ENCODE measurements at places on chromosomes 12 and 14.

DNA sequence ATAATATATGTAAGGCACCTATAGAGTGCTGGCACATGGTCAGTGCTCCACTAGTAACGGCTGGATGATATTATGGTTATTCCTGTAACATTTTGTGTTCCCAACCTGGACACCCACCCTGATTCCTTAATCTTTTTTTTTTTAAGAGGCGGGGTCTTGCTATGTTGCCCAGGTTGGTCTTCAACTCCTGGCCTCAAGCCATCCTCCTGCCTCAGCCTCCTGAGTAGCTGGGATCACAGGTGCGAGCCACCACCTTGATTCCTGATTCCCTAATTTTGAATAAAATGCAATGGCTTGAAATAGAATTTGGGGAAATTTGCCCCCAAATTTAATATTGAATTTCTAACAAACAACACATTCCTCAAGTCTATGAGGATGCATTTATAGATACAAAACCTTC, 7.4 kb downstream of the C14orf93 start:
- DNase-seq: no peak

GRCh38 chr12:102728506-102729242, 188.4 kb downstream of the PAH start:
- DNase-seq: no peak

DNA sequence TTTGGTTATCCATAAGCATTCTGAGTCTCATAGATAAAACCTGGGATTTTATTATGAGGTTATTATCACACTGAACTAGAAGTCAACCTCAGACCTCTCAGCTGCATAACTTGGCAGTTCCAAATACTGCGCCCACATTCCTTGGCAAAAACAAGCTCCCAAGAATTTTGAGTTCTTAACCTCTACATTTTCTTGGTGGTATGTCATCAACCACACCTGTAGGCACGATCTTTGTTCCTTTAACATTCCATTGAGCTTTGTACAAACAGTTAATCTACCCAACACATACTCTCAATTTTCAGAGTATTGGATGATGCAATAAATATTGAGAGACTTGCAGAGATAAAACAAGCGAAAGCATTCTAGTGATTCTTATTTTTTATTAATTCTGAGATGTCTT, 371.8 kb upstream of the PRICKLE1 start:
- no peak for DNase-seq

- DNase-seq: no peak
Measured at GRCh38 chr14:95871531-95871930, 5.1 kb upstream of the TUNAR start.

DNA sequence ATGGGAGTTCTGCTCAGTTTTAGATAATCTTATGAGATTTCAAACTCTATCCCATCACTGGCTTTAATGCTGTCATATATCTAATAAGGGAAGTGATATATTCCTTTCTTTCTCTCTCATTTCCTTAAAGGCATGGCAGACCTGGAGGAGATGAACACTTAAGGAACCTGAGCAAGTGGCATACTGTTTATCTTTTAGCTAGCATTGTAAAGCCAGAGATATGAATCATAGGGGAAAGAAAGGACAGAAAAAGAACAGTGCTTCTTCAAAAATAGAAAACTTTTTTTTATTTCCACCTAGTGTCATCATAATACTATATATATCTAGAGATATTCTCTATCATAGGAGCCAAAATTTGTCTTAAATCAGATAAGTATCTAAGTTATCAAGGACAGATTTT, 68.3 kb upstream of the PSMA6 start:
- no peak for DNase-seq

DNA sequence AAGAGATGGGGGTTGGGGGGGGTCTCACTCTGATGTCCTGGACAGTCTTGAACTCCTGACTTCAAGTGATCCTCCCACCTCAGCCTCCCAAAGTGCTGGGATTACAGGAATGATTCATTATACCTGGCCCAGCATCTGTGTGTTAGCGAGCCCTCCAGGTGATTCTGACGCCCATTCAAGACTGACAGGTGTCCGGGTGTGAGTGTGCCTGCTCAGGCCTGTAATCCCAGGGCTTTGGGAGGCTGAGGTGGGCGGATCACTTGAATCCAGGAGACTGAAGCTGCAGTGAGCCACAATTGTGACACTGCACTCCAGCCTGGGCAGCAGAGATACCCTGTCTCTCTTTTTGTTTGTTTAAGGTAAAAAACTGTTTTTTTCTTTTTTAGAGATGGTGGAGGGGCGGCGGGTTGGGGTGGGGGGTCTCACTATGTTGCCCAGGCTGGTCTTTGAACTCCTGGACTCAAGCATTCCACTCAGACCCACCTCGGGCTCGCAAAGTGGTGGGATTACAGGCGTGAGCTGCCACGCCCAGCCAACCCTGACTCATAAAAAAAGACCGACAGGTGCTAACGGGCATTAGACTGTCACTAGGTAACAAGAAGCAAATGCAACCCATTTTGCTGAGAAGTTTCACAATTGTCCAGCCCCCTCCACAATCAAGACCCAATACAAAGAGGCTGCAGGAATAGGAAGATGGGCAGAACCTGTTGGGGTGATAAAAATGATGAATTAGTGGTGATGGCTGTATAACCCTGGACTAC, 4.7 kb downstream of the VSIG10 start:
- DNase-seq: no peak

GRCh38 chr14:53626761-53627160, 329.9 kb downstream of the BMP4 start:
- DNase-seq: no peak

GRCh38 chr12:120718055-120718454, 7.6 kb upstream of the ACADS start:
- DNase-seq: no peak

DNA sequence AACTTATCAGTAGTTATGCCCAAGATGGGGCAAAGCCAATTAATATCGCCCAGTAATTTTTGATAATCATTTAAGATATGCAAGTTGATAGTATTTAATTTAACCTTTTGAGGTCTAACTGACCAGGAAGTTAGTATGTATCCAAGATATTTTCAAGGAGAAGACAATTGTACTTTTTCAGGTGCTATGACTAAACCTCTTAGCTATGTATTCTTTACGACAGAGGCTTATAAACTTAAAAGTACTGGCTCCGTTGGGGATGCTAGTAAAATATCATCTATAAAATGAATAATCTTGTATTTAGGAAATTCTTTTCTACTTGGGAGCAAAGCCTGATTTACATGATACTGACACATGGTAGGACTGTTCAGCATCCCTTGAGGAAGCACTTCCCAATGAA, 40.3 kb downstream of the TMTC3 start:
- no peak for DNase-seq

DNA sequence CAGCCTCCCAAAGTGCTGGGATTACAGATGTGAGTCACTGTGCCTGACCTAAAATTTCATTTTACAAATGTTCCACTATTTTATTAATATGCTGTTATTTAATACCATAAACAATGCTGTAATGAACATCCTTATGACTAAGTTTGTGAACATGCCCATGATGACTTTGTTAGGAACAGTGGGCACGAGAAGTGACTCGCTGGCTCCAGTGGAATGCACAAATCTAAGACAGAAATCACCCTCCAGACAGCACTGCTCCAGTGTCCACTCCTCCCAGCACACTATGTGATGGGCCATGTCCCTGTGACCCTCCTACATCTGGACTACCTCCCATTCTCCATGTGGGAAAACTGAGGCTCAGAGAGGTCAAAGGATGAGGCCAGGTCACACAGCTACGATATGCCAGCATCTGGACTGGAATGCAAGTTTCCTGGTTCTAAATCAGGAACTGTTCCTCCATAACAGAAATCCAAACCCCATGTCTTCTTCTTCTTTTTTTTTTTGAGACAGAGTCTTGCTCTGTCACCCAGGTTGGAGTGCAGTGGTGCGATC, 57.9 kb downstream of the GPR68 start:
- DNase-seq: no peak

GRCh38 chr14:91327661-91328312, 83.3 kb upstream of the GPR68 start:
- no peak for DNase-seq

DNA sequence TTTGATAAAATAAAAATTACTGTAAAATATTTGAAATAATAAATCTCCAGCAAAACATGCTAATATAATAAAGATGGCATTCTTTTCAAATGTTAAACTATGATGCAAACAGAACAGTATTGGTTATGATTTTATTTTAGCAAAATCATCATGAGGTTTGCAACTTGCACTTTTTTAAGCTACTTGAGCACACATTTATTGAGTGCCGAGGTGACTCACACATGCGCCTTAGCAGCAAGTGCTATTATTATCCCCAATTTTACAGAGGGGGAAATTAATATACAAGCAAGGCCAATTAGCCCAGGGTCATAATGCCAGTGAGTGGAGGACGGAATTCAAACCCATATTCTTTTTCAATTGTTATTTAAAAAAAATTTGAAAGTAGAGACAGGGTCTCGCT, 7.3 kb downstream of the DYRK4 start:
- DNase-seq: no peak

DNA sequence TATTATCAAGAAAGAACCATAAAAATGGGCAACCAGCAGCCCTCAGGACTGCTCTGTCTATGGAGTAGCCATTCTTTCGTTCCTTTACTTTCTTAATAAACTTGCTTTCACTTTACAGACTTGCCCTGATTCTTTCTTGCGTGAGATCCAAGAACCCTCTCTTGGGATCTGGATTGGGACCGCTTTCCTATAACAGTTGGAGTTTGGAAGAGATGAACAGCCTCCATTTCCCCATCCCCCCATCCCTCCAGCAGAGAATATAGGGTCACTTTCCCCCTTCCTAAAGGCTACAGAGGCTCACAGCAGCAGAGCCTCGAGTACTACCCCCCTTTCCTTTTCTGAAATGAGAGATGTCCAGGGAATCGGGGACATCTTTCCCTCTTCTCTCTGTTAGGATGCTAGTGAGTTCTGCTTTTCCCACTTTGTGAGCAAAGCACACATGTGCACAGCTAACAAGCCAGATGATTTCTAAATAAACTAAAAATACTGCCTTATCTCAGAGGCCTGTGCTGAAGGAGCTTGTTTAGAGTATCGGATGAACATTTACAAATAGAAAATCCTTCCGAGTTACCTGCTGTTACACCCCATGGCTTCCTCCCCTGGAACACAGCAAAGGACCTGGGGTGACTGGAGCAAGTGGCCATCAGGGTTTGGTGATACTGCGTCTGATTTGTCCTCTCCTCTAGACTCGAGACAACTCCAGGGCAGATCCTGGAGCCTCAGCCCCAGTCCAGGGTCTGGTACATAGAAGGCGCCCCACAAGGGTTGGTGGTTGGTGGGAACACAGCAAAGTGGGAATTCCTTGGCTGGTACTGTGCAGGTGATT, 144.2 kb downstream of the SLC38A6 start:
- DNase-seq: no peak

DNA sequence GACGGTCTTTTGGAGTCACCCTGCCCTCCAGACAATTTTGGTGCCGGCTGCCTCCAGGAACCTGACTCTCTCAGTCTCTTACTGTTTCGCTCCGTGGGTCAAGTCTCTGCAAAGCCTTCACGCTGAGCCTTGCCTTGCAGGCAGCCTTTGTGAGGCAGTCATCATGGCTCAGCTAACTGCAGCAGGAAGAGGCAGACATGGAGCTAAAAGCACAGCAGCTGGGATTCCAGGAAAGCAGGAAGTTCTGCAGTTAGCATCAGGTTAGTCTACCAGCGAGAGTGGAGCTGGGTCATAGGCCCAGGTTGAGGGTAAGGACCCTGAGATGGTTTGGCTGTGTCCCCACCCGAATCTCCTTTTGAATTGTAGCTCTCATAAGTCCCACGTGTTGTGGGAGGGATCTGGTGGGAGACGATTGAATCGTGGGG, 305.4 kb downstream of the PCNX1 start:
- DNase-seq: no peak

DNA sequence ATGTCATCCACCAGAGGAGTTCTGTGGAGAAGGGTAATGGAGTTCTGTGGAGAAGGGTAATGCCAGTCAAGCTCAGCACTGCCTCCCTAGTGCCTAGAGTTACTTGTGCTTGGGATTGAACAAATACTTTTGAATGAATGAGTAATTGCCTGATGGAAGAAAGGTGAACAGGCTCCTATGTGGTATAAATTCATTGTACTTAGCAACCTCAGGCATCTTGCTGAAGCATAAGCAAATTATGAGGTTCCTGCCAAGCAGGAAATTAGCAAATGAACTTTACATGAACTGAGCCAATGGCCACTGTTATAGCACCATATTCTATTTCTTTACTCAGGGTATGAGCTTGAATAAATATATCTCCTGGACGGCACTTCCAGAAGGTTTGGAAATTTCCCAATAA, 1047.2 kb downstream of the SLC6A15 start:
- no peak for DNase-seq

DNA sequence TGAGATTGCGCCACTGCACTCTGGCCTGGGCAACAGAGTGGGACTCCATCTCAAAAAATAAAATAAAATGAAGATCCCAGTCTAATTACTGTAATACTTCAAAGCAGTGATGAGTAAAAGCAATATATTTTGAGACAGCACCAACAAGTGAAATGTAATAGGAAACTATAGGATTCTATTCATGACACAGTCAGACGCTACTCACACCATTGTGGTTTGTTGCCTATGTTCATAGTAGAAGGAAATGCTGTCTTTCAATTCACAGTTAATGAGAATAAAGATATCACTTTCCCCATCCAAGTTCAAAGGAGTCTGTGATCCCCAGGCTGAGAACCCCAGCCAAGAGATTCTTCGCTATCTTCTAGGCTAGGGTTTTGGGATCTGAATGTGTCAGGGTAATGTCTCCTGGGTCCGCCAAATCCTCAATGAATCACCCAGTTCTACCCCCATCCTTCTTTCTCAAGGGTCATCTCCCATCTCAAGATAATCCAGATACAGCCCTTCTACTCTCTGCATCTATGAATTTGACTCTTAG, 16.6 kb upstream of the DTX1 start:
- DNase-seq: no peak

DNA sequence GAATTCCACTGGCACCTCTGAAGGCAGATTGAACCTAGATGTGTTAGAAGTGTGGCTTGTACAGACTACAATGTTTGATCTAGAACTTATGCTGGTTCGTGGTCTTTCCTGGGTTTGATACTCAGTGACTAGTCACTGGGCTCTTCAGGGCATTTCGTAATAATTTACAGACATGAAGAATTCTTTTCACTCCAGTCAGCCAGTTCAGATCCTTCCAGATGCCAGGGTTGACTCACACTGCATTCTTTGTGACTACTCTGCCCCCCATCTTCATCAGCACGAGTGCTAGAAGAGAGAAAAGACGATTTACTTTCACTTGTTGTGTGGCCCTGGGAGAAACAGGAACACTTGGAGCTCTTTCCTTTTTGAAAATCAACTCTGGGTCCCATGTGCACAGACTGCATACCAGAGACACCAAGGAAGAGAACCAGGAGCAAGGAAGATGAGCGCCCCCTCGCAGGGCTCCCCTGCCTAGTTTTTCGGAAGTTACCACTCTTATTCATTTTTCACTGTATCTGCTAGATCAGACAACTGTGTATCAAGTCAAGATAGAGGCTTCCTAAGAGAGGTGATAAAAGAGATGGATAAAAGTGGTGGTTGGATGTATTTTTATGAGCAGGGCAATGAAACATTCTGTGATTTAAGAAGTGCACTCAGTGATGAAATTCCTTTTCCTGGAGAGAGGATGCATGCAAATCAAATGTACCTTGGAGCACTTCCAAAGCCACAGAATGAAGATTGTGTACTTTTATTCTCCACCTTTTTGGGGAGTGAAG, 33.5 kb upstream of the EVL start:
- no peak for DNase-seq
